Stomach (tissue), 19 donors: ENCODE measurements at places on chromosomes 1 and 21. TPM values are rescaled to one million over a fixed set of nuclear protein-coding genes. Genes with fewer than 3 reads are reported as not detected.

- no peak for DNase-seq
These were observed 53.8 kb downstream of the ABCA4 start for GRCh38 chr1:94067196-94067595.

DNA sequence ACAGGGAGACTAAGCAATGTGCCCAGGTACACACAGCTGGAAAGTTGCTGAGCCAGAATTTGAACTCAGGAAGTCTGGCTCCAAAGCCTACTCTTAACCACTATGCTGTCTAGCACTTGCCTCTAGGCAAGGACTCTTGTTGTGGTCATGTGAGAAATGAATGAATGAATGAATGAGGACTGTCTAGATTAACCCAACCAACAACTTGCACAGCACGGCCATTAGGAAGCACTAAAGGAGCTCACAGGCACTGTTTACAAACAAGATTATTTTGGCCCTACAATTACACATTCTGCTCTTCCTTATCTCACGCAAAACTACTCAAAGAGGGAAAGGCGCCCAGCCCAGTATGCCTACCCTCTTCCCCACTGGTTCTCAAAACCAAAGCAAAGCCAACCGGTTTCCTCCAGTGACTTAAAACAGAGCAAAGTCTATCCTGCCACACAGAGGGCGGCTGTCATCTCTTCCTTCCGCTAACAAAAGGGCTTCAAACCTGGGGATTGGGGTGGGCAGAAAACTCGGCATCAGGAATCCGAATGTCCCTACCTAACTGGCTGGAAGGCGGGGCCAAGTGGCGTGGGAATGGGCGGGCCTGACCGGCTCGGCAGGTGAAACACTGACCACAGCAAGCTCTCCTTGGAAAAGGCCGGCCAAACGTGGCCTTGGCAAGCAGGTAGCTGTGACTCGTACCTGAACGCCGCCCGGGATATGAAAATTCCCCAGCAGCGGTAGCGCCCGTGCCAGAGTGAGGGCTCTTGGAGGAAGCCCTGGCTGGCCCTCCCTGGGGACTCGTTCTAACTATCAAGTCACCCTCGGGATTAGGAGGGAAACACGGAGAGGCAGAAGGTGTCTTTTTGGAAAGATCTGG is 948 bp downstream of the STK40 start:
- DNase-seq = peak; percentile 87

DNA sequence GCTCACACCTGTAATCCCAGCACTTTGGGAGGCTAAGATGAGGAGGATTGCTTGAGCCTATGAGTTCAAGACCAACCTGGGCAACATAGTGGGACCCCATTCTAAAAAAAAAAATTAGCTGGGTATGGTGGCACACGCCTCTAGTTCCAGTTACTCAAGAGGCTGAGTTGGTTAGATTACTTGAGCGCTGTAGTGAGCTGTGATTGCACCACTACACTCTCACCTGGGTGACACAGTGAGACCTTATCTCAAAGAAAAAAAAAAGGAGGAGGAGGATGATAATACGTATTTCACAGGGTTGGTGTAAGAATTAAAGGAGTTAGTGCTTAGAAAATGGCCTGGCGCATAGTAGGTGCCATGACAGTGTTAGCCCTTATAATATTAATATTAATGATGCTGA is 144.1 kb downstream of the PLXNA2 start:
- DNase-seq = no peak

- DNase-seq = no peak
These were observed 16.0 kb downstream of the LCK start for GRCh38 chr1:32266921-32267591.

DNA sequence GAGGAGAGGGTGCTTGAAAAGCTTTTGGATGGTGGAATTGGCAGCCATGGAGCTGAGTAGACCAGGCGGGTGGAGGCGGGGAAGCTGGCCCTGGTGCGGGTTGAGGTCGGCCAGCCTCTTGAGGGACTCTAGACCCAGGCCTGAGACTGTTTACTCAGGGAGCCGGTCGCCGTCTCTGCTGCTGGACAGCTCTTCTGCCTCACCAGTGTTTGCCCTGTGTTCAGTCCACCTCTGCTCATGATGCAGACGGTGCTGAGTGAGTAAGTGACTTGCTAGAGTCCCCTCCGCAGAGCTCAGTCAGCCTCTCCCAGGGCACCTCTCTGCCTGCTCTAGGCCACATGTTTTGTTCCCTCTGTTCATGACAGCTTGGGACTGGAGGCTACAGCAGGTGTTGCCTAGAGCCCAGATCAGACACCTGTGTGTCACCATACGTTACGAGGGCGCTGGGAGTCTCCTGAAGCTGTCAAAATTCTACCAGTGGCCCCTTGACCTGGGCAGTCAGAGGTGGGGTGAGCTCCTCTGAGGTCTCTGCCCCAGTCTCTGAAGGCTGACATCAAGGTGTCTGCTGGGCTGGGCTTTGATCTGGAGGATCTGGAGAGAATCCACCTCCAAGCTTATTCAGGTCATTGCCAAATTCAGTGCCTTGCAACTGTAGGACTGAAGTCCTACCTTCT is 73.5 kb upstream of the WNT4 start:
- no peak for DNase-seq

GRCh38 chr1:6447016-6447817 is 18.8 kb downstream of the TNFRSF25 start:
- no peak for DNase-seq

GRCh38 chr1:44496541-44497171 is 91.6 kb downstream of the RNF220 start:
- DNase-seq = no peak

DNA sequence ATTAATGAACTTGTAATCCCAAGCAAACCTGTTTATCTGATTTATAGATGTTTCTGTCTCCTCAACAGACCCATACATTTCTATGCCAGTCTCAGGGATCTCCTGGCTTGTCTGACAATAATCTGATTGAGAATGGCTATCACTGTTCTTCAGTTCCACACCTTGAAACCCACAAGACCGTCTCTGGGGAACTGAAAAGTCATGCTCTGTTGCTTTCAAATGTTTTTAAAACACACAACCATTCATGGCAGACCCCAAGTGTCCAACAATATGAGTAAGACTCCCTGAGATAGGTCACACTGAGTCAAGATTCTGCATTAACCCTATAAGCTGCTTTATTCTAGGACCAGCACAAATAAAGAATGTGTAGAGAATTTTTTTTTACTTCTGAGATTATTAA is 611.2 kb upstream of the PLXNA2 start:
- no peak for DNase-seq

GRCh38 chr1:213277036-213277435 is 226.0 kb downstream of the RPS6KC1 start:
- DNase-seq = no peak

GRCh38 chr1:91170571-91170970 is 148.7 kb upstream of the ZNF644 start:
- no peak for DNase-seq

DNA sequence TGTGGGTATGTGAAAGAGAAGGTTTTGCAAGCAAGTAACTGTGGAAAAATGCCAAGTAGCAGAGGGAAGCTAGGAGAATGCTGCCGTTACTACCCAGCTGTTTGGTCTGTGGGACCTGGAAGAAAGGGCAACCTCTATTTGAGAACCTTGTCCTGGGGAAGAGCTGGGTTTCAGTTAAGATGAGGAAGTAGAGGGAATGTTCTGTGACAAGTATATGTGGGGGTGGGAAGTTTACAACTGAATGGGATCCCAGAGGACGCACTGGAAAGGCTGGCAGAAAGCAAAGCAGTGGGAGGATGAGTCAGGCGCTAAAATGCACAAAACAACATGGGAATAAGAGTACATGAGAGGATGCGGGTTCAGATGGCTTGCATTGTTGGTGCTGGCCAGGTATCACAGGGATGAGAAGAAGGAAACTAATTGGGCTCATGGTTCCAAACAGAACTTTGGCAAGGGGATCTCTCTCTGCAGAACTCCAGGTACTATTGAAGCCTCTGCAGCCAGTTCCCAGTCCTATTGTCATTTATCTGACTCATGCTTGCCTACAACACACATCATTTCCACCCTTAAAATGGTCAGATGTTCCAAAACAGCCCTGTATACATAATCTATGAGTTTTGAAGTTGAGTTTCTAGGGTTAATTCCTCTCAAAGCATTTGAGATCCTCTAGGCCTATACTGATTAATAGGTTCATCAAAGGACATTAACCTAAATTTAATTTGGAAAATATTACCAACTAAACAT is 88.5 kb upstream of the VAV3 start:
- no peak for DNase-seq

DNA sequence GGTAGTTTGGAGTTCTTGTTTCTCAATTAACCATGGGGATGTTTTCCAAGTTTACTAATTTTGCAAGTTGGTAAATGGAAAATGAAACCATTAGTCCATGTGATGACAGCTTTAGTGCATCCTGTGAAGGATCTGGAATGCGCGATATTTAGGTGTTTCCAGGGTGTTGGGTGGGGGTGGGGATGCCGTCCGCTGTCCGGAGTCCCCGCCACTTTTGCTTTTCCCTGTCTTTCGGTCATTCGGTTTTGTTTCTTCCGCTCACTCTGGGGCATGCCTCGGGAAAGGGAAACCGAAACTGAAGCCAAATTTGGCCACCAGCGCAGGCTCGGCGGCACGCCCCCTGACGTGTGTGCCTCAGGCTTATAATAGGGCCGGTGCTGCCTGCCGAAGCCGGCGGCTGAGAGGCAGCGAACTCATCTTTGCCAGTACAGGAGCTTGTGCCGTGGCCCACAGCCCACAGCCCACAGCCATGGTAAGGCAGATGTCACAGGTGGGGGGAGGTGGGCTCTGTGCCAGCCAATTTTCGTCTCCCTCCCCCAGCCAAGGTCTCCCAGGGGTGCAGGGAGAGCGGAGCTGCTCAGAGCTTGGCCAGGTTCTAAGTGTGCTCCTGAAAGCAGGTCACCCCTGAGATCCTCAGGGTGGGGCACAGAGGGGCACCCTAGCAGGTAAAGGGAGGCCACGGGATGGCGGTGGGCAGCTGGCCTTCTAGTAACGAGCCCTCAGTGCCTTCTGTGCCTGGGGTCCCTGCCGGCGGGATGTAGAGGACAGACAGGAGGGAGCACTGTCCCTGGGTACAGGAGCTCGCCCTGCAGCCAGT is at the start of gene ISG15:
Gene ISG15 (plus strand): TSS at position 393 of the 817 bp plus-strand sequence. CDS start 77 bp downstream, at position 470.
- DNase-seq = peak; percentile 97

- DNase-seq = peak; percentile 95
These were observed at the start of gene COL6A1 for GRCh38 chr21:45981151-45982091. Gene COL6A1, plus strand, starts transcription at chr21:45981770. Its CDS starts 81 bp downstream, at chr21:45981851.

- DNase-seq = no peak
These were observed 439.6 kb downstream of the TTLL7 start for GRCh38 chr1:83559129-83559840.

GRCh38 chr1:87702455-87702854 is 373.8 kb downstream of the LMO4 start:
- no peak for DNase-seq

DNA sequence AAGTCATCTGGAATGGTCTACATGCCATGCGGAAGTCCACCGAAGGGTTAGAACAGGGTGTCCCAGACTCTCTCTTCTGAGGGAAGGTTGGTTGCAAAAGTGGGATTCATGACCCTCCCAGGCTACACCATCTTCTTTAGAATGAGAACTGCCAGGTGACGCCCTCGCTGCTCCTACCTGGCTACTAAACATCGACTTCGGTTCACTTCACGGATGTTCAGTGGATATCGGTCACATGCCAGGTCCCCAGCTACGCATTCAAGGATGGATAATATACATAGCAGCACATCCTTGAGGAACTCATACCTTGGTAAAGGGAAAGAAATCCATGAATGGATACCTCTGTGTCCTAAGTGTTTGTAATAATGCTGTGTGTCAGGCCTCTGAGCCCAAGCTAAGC is 3.3 kb upstream of the OPTC start:
- no peak for DNase-seq

- no peak for DNase-seq
These were observed 794.7 kb upstream of the ADAMTS5 start for GRCh38 chr21:27761623-27762022.

GRCh38 chr1:30514945-30515344 is 208.4 kb downstream of the MATN1 start:
- peak; percentile 4 for DNase-seq

GRCh38 chr1:58881471-58881994 is 97.7 kb upstream of the JUN start:
- DNase-seq = peak; percentile 84

DNA sequence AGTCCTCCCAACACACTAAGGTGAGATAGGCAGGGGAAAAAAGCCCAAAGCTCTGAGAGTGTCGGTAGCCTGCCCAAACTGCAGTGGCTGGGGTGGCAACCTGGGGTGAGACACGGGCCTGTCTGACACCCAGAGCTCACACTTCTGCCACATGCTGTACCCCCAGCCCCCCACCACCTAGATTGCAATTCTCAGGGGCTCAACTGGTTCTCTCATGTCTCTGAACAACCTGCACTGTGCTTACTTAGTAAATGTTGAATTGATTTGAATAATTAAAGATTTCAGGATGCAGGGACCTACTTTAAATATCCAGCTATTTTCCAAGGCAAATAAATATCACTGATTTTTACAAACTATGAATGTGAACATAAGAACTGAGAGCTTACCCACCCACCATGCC is 115.5 kb downstream of the EDEM3 start:
- no peak for DNase-seq

DNA sequence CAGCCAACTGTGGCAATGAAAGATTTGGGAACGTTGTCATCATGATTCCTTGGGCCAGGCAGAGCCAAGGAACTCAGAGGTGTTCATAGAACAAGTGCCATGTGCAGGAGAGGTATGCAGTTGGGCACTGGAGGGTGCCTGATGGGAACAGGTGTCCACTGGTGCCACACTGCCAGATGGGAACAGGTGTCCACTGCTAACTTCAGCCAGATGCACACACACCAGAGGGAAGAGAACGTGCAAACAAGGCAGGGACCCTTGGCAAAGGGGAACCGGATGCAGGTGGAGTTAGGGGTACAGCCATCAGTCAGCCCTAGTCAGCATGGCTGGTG is 13.5 kb downstream of the OLFML2B start:
- DNase-seq = no peak

- DNase-seq = peak; percentile 96
These were observed 12.3 kb downstream of the RCC1 start for GRCh38 chr1:28518000-28518744.

GRCh38 chr1:183597656-183598347 is 7.5 kb upstream of the NCF2 start:
- DNase-seq = no peak

The HUNK gene
- total RNA-seq = 1.8 TPM

The FAM163A gene
- 0.18 TPM for total RNA-seq

The NPPA gene
- total RNA-seq = 7.2 TPM

The ERVH48-1 gene
- not detected for total RNA-seq

The TMPRSS15 gene
- not detected for total RNA-seq

The CFAP74 gene
- total RNA-seq = not detected

The TMPRSS3 gene
- 5.9 TPM for total RNA-seq

The TNFRSF1B gene
- total RNA-seq = 24.3 TPM

The BSND gene
- not detected for total RNA-seq

The TMEM240 gene
- total RNA-seq = not detected
